ENCODE measurements at places on chromosomes 1 and 21.

DNA sequence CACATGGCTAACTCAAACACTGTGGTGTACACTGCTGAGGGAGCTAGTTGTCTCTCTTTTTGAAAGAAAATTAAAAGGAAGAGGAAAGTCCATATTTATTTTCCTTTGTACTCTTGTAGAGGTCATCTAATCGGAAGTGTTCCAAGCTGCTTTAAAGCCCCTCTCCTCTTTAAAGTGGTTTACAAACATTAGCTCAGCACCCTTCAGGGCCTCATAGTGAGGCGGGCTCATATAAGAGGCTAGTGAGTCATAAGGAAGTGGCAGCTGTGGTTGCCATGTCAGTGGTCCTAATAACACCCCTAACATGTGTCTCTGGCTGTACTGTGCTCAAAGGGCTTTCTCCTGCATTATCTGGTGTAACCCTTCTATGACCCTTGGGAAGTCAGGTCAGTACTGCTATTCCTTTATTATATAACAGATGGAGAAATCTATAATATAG, 104.4 kb upstream of the SERBP1 start:
- DNase-seq = peak; percentile 80

- DNase-seq = no peak
These were observed 15.2 kb downstream of the DOP1B start for GRCh38 chr21:36171741-36172331.

GRCh38 chr1:57204942-57205787, 218.7 kb downstream of the DAB1 start:
- no peak for DNase-seq

GRCh38 chr1:11908095-11908675, 18.0 kb downstream of the KIAA2013 start:
- DNase-seq = peak; percentile 87

GRCh38 chr21:45995686-45996179, 14.2 kb downstream of the COL6A1 start:
- no peak for DNase-seq

- no peak for DNase-seq
These were observed 76.7 kb upstream of the RUNX3 start for GRCh38 chr1:25006770-25007169.

DNA sequence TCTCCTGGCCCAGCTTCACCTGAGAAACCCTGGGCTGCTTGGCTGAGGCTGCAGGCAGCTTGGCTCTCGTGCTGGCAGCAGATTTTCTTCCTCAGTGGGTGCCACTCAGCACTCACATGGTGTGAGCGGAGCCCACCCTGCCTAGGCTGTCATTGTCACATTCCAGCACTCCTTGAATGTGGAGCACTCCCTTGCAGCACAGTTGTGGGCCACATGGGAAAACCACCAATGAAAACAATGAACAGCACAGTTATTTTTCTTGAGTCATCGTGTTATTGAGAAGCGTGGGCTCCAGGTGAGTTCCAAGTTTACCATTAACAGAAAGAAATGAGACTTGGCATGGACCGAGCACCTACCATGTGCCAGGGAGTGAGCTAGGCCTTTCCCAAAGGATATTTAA, 27.2 kb upstream of the TRIM67 start:
- no peak for DNase-seq

DNA sequence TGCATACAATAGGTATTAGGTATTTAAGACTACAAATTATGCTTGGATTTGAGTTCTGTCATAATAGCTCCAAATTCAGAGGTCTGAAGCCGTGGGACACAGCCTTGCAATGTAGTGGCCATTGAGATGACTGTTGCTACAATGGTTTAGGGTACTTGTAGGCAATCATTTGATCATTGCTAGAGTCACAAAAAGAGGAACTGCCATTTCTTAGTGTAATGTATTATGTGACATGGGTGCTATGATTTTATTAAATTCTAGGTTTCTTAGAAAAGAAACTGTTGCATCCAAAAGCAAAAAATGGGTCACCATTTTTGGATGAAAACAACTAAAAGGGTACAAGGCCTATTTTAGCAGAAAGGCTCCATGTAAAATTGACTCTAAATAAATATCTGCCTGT, 129.9 kb upstream of the ZNF644 start:
- DNase-seq = no peak

- DNase-seq = no peak
These were observed 189.5 kb downstream of the SIPA1L2 start for GRCh38 chr1:232440325-232441035.

DNA sequence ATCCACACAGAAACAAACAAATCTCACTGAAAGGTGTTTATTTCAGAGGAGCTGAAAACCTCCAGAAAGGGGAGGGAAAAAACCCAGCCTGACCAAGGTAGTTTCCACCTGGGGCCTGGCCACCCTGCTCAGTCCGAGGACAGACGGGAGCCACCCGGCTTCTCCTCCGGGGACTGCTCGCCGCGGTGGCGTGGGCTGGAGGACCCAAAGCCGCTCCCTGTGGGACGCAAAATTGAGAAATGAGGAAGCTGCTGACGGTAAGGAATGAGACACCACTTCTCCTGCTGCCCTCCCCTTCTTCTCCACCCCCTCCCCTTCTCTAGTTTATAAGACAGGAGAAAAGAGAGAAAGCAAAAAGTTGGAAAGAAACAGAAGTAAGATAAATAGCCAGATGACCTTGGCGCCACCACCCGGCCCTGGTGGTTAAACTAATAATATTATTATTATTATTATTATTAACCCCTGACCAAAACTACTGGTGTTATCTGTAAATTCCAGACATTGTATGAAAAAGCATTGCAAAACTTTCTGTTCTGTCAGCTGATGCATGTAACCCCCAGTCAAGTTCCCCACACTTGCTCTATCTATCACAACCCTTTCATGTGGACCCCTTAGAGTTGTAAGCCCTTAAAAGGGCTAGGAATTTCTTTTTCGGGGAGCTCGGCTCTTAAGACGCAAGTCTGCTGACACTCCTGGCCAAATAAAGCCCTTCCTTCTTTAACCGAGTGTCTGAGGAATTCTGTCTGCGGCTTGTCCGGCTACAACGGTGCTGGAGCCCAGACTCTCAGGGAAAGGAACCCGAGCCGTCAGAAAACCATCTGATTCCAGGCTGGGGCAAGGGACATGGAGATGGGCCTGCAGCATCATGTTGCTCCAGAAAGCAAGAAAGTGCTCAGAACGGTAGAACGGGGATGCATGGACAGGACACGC, 12.5 kb downstream of the ITGB2 start:
- no peak for DNase-seq

- DNase-seq = peak; percentile 78
These were observed 91.5 kb downstream of the IER5 start for GRCh38 chr1:181179987-181180365.

GRCh38 chr1:68346188-68346808, 103.5 kb downstream of the RPE65 start:
- DNase-seq = no peak

DNA sequence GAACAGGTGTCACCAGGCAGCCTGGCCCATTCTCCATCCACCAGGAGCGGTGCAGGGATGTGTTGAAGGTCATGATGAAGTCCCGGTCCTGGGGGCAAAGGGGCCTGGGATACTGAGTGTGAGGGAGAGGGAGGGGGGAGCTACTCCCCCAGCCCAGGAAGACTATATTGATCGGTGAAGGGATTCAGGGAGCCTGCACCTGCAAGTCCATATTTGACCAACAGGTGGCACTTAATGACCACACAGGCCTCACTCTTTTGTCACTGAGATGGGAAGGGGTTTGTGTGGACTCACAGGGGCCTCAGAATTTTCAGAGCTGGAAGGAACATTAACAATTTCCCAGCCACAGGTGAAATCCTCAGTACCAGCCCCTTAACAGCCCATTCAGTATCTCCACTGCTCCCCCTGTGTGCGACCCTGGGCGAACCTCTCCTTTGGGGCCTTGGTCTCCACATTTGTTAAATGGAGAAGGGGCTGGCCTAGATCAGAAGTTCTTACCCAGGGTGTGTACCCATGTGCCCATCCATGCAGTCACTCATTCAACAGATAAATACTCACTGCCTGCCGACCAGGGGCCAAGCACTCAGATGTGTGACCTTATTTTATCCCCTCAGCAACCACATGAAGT, 55.6 kb downstream of the NKAIN1 start:
- DNase-seq = peak; percentile 20

GRCh38 chr1:2447276-2448097, 28.6 kb upstream of the PLCH2 start:
- DNase-seq = no peak

DNA sequence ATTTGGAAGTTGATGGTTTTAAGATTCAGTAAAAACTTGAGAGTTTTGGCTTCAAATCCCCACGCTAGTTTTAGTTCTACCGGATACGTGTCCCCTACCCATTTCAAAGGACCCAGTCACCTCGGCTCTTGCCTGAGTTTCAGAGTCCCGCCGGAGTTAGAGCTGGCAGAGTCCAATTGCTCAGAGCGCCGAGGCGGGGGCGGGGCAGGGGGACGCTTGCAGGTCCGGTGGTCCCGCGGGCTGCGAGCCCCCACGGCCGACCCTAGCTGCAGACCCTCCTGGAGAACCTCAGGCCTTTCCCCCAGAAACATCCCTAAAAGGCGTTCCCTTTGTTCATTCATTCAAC, 765 bp upstream of the VPS45 start:
- no peak for DNase-seq

- DNase-seq = no peak
These were observed 34.6 kb upstream of the ADAMTS5 start for GRCh38 chr21:27001526-27001925.

- DNase-seq = no peak
These were observed 2.6 kb upstream of the THEMIS2 start for GRCh38 chr1:27869719-27870085.

DNA sequence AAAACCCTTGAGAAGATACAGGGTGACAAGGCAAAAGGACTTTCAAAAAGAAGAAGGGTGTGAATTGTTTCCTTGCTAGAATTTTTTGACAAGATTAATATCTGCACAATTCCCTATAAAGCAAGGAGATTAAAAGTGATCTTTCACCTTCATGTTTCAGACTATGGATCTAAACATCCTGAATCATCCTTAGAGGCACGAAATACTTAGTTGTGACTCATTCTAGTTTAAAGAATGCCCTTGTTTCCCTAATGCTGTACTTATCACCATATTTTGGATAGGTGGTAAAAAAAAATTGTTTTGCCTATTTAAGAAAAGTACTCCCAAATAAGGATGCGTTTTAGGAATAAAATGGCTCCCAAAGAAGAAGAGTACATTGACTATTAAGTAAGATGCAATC, 415.1 kb downstream of the LRRIQ3 start:
- DNase-seq = no peak

DNA sequence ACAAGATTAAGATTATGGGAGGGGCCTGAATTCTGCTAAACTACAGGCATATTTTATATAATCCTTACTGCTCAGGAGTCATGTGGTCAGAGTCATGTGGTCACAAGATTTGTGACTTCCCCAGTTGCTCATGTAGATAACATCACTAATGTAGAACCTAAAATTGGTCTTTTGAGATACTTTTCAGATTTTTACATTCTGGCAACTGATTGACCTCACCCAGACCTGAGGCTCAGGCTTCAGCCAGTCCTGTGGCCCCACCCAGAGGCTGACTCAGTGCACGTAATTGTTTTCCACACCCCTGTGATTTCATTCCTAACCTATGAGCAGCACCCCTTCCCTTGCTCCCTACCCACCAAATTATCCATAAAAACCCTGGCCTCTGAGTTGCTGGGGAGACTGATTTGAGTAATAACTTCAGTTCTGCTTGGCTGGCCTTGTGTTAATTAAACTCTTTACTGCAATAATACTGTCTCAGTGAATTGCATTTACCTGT, 41.7 kb upstream of the ZNF326 start:
- DNase-seq = peak; percentile 71

GRCh38 chr1:62744611-62745577, 39.0 kb upstream of the ATG4C start:
- DNase-seq = no peak

DNA sequence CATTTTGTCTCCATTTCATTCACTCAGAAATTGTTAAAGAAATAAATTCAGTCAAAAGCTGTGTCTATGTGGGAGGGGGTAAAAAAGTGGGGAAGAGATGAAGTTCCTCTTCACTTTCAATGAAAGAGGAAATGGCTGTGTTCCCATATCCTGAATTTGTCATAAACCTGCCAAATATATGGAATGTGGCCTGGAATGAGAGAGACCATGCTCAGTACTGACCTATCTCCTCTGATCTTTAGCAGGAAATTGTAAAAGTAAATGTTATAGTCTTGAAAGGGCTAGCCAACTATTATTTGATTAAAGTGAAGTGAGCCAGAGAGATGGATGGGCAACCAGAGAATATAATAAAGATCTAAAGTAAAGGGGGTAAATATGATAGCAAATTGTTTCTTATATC, 130.3 kb upstream of the C21orf91 start:
- DNase-seq = no peak

- peak; percentile 28 for DNase-seq
These were observed 9.9 kb downstream of the SEC16B start for GRCh38 chr1:177959811-177960515.

DNA sequence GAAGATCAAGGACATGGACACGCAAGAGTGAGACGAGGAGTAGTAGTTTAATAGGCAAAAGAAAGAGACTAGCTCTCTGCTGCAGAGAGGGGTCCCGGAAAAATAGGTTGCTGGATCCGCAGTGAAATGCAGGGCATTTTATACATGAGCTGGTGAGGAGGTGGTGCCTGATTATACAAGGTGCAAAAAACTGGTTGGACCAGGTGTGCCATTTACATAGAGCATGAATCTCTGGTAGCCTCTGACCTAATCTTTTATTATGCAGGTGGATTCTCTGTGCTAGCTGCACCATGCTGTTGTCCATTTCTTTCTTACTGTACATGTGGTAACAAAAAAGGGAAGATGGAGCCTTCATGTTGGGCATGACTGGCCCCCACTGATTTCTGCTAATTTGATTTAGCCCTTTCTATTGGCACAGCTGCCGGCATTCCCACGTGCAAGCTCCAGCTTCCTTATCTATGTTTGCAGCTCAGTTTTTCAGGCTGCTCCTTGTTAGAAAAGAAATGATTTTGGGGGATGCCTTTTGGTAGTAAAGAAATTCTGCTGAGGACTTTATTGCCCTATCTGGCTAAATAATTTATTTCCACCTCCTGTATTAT, 548.1 kb downstream of the BRINP3 start:
- no peak for DNase-seq

GRCh38 chr1:172609528-172609927, 49.4 kb upstream of the FASLG start:
- DNase-seq = no peak

- no peak for DNase-seq
These were observed 2.6 kb upstream of the MFN2 start for GRCh38 chr1:11977625-11978024.

- DNase-seq = no peak
These were observed 161.3 kb downstream of the CRB1 start for GRCh38 chr1:197429372-197429771.

DNA sequence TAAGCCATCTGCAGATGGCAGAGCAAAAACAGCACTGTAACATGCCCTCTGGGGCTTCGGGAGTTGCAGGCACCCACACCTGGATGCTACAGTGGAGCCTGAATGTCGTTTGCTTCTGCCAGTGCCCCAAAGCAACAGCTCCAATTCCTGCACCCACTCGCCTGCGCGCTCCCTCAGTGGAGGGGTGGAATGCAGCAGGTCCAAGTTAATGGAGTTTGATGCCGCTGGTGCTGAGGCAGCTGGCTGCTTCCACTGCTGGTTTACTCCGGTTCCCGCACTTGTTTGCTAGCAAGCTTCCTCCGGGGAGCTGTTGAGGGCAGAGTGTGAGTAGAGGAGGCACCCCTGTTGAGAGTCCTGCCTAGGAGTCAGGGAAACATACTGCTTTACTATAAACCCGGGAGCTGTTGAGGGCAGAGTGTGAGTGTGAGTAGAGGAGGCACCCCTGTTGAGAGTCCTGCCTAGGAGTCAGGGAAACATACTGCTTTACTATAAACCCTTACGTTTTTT, 584.0 kb upstream of the TMPRSS15 start:
- no peak for DNase-seq

GRCh38 chr1:38071312-38072256, 25.0 kb upstream of the POU3F1 start:
- no peak for DNase-seq

All from large intestine (tissue), 12 donors.